Activated T-helper 1 cell treated with anti-CD3 and anti-CD28 coated beads, Interleukin-12 subunit alpha, Interleukin-12 subunit beta, Interleukin-2, Interleukin-4 antibody, amounts not matched to agents 30 ng/mL and 10 ng/mL and 1 ng/mL, durations not matched to agents 14 hours and 24 hours and 36 hours (primary cell): ENCODE measurements at places on chromosomes 1 and 21. TPM values are rescaled to one million over a fixed set of nuclear protein-coding genes. Genes with fewer than 3 reads are reported as not detected.

Gene SERTAD4
- not detected in 2 replicates for total RNA-seq

Gene RIPK4
- not detected in 2 replicates for total RNA-seq

Gene COL11A1
- not detected in 2 replicates for total RNA-seq

Gene SMYD3
- total RNA-seq: 21.7 and 21.8 TPM in 2 replicates

Gene FCGR3B
- not detected in 2 replicates for total RNA-seq
